ENCODE measurements at places on chromosomes 3 and 15.

DNA sequence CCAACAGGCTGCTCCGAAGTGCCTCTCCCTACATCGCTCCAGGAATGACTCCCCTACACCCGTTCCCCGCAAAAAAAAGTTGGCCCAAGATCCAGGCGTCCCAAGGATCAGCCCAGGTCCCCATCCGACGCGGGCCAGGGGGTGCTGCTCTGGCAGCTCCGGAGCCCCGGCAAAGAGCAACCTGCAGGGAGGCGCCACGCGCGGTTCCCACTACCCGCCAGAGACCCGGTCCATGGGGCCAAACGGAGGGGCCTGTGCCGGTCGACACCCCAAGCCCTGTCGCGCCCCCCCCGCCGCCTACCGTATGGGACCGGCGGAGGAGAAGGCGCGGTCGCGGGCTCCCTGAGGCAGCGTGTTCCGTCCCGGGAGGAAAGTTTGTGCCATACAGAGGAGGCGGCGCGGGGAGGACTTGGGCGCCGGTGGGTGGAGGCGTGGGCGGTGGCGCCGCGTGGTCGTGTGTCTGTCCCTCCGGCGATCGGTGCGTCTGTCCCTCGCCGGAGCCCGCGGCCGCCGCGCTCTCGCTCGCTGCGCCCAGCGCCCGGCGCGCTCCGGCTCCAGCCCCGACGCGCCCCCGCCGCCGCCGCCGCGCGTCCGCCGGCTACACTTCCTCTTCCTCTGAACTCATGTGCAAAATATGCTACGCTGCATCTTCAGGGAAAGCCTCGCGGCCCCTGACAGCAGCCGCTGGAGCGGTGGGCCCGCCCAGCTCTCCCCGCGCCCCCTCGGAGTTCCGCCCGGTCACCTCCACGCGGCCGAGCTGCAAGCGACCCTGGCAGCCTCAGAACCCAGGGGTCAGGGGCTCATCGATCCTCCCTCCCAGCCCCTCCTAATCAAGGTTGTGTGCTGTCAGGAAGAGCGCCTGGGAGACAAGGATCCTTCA is at the start of gene RFTN1:
RFTN1 (minus strand) TSS at position 559 of the 880 bp plus-strand sequence. CDS start 19,830 bp downstream, outside the sequence.
- peak; percentile 63 for DNase-seq

DNA sequence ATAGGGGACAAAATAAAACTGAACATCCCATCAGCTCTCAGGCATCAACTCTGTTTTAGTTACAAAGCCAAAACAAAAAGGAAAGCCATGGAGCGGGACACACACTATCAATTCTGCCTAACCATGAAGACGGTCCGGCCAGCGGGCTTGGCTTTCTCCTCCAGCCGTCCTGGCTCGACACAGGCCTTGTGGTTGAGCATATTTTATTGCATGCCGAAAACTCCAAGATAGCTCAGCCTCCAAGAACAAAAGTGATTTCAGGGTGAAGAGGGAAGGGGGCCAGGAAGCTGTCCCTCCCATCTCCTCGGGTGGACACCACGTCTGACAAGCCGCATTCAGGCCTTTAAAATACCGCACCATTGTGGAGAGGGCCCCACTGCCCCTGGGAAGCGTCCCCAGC is 31.2 kb downstream of the WNT5A start:
- DNase-seq: no peak

DNA sequence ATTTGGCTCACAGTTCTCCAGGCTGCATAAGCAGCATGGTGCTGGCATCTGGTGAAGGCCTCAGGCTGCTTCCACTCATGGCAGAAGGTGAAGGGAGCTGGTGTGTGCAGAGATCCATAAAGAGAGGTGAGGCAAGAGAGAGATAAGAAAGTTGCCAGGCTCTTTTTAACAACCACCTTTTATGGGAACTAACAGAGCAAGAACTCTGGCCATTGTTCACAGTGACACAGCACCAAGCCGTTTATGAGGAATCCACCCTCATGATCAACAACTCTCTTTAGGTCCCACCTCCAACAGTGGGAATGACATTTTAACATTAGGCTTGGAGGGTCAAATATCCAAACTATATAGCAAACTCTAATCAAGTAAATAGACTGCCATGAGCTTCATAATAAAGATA is 557.2 kb upstream of the SUCLG2 start:
- DNase-seq: no peak

- DNase-seq: peak; percentile 62
These were observed 57.3 kb upstream of the RNF7 start for GRCh38 chr3:141680620-141681389.

DNA sequence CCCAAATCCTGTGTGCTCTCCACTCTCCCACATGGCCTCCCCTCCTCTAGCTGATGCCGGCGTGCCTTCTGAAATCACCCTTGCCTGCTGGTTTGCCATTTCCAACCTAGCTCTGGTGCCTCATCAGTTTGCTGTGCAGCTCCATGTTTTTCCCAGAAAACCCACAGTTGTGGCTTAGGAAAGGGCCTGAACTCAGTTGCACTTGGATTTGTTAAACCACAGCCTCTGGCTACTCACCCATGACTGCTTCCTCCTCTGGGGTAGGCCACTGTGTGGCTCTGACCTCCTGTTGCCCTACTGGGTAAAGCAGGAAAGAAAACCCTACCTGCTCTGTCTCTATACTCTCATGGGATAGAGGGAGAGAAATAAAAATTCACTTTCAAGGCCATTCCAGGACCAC is 97.3 kb downstream of the DAPK2 start:
- DNase-seq: no peak

DNA sequence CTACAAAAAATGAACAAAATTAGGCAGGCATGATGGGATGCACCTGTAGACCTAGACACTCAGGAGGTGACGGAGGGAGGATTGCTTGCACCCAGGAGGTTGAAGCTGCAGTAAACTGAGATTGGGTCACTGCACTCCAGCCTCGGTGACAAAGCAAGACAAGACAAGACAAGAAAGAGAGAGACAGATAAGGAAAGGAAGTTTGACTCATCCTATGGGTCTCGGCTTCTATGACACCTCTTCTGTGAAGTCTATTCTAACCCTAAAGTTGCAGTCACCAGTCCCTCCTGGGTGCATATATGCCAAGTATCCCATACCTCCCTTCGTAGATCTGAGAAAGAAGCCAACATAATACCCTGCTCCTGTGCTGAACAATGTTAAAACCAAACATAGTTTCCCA is 7.9 kb upstream of the ZMAT3 start:
- no peak for DNase-seq

GRCh38 chr15:78675617-78676360 is 34.8 kb upstream of the CHRNB4 start:
- no peak for DNase-seq

- DNase-seq: no peak
These were observed 10.4 kb upstream of the BOC start for GRCh38 chr3:113200946-113201345.

GRCh38 chr15:77295446-77295845 is 124.5 kb downstream of the PEAK1 start:
- DNase-seq: no peak

- DNase-seq: no peak
These were observed 9.6 kb downstream of the DVL3 start for GRCh38 chr3:184164648-184165330.

DNA sequence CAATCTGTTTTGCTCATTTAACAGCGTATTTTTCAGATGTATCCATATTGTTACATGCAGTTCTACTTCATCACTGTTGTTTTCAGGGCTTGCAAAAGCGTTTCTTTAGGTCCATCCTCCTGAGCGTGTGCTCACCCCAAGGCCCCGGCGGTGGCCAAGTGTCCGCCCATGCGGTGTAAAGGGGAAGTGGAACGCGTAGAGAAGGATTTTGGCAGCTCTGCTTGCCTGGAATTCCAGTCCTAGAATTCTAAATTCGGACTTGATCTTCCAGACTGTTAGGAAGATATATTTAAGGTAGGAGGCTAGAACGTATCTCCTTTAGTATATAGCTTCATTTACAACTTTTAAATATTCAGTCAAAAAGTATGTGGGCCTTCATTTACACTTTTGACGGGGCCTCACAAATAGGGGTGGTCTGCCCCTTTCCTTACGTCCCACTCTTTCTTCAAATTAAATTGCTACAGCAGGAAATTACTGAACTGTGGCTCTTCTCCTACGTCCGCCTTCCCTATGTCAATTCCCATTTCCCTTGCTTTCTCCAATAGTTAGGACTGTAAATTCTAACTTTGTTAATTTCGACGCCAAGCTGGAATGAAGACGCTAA is 609 bp upstream of the TBC1D23 start:
- peak; percentile 51 for DNase-seq

GRCh38 chr3:63413523-63413922 is 135.4 kb downstream of the SYNPR start:
- no peak for DNase-seq

GRCh38 chr3:50483374-50483773 is 20.1 kb downstream of the CACNA2D2 start:
- DNase-seq: no peak

Data from heart right ventricle (tissue), 16 donors.